ENCODE measurements at places on chromosomes 4 and X. TPM values are rescaled to one million over a fixed set of nuclear protein-coding genes. Genes with fewer than 3 reads are reported as not detected.

USP51 gene
- total RNA-seq: 0.88 TPM

S100G gene
- total RNA-seq: not detected

GPR82 gene
- not detected for total RNA-seq

BMPR1B gene
- total RNA-seq: under 0.01 TPM

MTCP1 gene
- total RNA-seq: 1.9 TPM

TASL gene
- not detected for total RNA-seq

HAND2 gene
- total RNA-seq: 70.2 TPM

RBMXL3 gene
- not detected for total RNA-seq

PNMA3 gene
- total RNA-seq: not detected

All from placental pericyte (primary cell).